ENCODE measurements at places on chromosomes 12 and 14.

- DNase-seq, result no peak
Observed at GRCh38 chr12:104638218-104638850, 181.6 kb downstream of the CHST11 start.

- DNase-seq, result no peak
Observed at GRCh38 chr12:66803930-66804329, 125.1 kb upstream of the GRIP1 start.

DNA sequence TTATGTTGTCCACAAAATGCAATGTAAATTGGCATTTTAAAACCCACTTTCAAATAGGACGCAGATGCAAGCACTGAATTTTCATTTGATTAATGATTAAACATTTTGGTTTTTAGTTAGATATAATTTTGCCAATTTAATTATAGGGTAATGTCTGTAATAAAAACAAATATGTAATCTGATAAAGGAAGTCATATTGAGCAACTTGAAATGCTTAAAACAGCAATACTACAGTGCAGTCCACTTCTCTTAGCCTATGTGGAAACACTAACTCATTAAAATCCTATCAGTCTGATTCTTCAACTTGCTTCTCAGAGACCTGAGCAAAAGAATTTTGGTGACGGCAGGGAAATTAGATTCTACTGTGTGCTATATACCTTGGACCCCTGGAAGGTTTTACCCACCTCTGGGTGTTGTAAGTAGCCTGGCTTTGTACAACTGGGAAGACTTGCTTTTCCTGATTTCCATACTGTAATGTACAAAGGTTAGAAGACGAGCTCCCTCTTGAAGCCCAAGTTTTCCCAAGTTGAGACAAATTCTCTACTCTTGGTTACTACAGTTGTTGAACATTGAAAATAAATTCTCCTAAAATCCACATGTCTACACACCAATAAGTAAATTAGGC, 4.1 kb downstream of the TRHDE start:
- DNase-seq, result no peak

- DNase-seq, result no peak
Observed at GRCh38 chr12:105257321-105257728, 21.4 kb upstream of the APPL2 start.

DNA sequence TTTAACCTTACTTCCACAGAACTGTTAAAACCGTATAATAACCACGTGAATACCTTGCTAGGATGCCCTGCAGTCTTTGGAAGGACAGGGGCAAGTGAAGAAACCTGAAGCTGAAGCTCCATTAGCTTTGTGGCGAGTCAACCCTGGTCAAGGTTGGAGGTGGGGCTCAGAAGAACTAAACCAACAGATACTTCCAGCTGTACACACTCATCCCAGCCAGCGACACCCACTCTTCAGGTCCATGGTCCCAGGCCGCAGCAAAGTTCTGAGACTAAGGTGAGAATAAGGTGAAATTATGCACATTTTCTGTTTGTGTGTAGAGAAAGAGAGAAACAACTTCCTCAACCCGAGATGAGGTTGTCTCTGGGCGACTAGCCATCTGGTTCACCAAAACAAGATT, 77.6 kb downstream of the NTF3 start:
- no peak for DNase-seq

- no peak for DNase-seq
Observed at GRCh38 chr12:49079793-49080192, 10.0 kb upstream of the RHEBL1 start.

All from stimulated activated CD4-positive, alpha-beta T cell treated with anti-CD3 and anti-CD28 coated beads, Interleukin-4, amount 100 ng/mL, for 24 hours (primary cell).